ENCODE measurements at places on chromosomes 12 and 14. TPM values are rescaled to one million over a fixed set of nuclear protein-coding genes. Genes with fewer than 3 reads are reported as not detected.

The SNAPC1 gene
- total RNA-seq: 3.2 TPM

The RNASE7 gene
- not detected for total RNA-seq

The PKP2 gene
- 1.0 TPM for total RNA-seq

The LPAR5 gene
- total RNA-seq: 8.6 TPM

The PRPF40B gene
- total RNA-seq: 13.8 TPM

The VWF gene
- 2.0 TPM for total RNA-seq

The CD163L1 gene
- 3.3 TPM for total RNA-seq

The CLEC2D gene
- total RNA-seq: 2.1 TPM

The AMN gene
- not detected for total RNA-seq

The KCNK10 gene
- total RNA-seq: not detected

The EGLN3 gene
- 0.91 TPM for total RNA-seq

The TAS2R14 gene
- 1.9 TPM for total RNA-seq

The ZNF384 gene
- 22.9 TPM for total RNA-seq

The MYH6 gene
- not detected for total RNA-seq

The GYS2 gene
- 0.06 TPM for total RNA-seq

The ZC3H10 gene
- 4.3 TPM for total RNA-seq

The OTOGL gene
- 0.23 TPM for total RNA-seq

The UBE3B gene
- 36.1 TPM for total RNA-seq

The SLC39A9 gene
- 67.2 TPM for total RNA-seq

The ACVRL1 gene
- 117 TPM for total RNA-seq

The GLS2 gene
- total RNA-seq: 2.2 TPM

The PLEKHH1 gene
- 21.2 TPM for total RNA-seq

The RNFT2 gene
- 9.7 TPM for total RNA-seq

The CCDC196 gene
- not detected for total RNA-seq

The TBX3 gene
- total RNA-seq: 273 TPM

The TMEM119 gene
- 14.8 TPM for total RNA-seq

The ANKRD13A gene
- total RNA-seq: 61.2 TPM

The RFX4 gene
- total RNA-seq: not detected

The ADCY6 gene
- 32.3 TPM for total RNA-seq

The LMO3 gene
- total RNA-seq: 0.89 TPM

The MFAP5 gene
- 4.7 TPM for total RNA-seq

The UNC79 gene
- total RNA-seq: 4.2 TPM

The SRRM4 gene
- total RNA-seq: not detected

The RHOJ gene
- total RNA-seq: 2.8 TPM

The KLRF1 gene
- 0.40 TPM for total RNA-seq

The ZDHHC22 gene
- not detected for total RNA-seq

The AQP2 gene
- 0.92 TPM for total RNA-seq

The DCP1B gene
- total RNA-seq: 47.0 TPM

The OR4E2 gene
- not detected for total RNA-seq

The FAM222A gene
- 37.6 TPM for total RNA-seq

The TSPAN19 gene
- not detected for total RNA-seq

The PLEKHD1 gene
- total RNA-seq: 0.13 TPM

The CCT2 gene
- total RNA-seq: 112 TPM

The GDF3 gene
- total RNA-seq: 0.61 TPM

The HECTD1 gene
- 224 TPM for total RNA-seq

The C12orf54 gene
- total RNA-seq: 0.76 TPM
